ENCODE measurements at places on chromosomes 12 and 14. TPM values are rescaled to one million over a fixed set of nuclear protein-coding genes. Genes with fewer than 3 reads are reported as not detected.

The B3GNT4 gene
- 1.6 TPM for total RNA-seq

The SPIC gene
- not detected for total RNA-seq

The INSM2 gene
- not detected for total RNA-seq

The POTEG gene
- total RNA-seq: not detected

The SCNN1A gene
- 0.34 TPM for total RNA-seq

The KRT79 gene
- total RNA-seq: 0.27 TPM

The HCAR3 gene
- not detected for total RNA-seq

The PLXNC1 gene
- total RNA-seq: 0.42 TPM

- no peaks in the 10 kb centered on the region for H3K36me3 ChIP-seq
- no peak overlapping the region for H3K4me3 ChIP-seq
- H3K27ac ChIP-seq: no peak overlapping the region
- DNase-seq: no peak
- H3K27me3 ChIP-seq: no peaks in the 10 kb centered on the region
- peaks cover 10% of the 10 kb centered on the region for H3K4me1 ChIP-seq
Observed at GRCh38 chr12:4320497-4320852, 538 bp upstream of the TIGAR start.

DNA sequence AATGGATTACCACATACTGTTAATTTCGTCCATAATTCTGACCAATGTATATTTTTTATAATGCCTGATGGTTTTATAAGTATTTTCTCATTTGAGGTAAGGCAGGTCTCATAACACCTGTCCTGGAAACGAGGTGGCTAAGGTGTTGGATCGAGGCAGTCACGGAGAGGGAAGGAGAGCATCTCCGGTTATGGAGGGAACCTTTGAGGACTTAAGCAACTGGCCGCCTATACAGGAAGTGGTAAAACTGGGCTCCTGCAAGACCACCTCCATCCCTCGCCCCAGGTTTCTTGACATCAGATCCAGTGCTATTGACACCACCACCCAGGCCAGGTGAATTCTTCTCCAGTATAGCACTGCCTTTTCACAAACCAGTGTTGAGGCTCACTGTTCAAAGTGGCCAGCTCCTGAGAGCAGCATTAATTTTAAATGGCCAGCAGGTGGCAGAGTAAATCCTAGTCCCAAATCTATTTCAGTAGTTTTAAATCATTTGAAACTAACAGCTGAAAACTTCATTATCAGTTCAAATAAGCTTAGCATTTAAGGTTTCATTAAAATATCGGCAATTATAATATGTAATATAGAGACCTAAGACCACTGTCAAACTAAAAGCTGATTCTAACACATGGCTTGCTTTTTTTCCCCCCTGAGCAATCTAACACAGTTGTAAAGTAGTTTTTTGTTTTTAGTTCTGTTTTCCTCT, 100.8 kb downstream of the PPM1A start:
- no peaks in the 10 kb centered on the region for H3K27me3 ChIP-seq
- H3K4me3 ChIP-seq: no peak overlapping the region
- no peak overlapping the region for H3K27ac ChIP-seq
- no peaks in the 10 kb centered on the region for H3K36me3 ChIP-seq

GRCh38 chr12:57625261-57626032, 7.6 kb downstream of the B4GALNT1 start:
- H3K36me3 ChIP-seq: peaks cover 38% of the 10 kb centered on the region
- DNase-seq: no peak
- no peak overlapping the region for H3K4me3 ChIP-seq
- peaks cover 20% of the 10 kb centered on the region for H3K4me1 ChIP-seq
- H3K27ac ChIP-seq: no peak overlapping the region
- H3K27me3 ChIP-seq: no peaks in the 10 kb centered on the region

DNA sequence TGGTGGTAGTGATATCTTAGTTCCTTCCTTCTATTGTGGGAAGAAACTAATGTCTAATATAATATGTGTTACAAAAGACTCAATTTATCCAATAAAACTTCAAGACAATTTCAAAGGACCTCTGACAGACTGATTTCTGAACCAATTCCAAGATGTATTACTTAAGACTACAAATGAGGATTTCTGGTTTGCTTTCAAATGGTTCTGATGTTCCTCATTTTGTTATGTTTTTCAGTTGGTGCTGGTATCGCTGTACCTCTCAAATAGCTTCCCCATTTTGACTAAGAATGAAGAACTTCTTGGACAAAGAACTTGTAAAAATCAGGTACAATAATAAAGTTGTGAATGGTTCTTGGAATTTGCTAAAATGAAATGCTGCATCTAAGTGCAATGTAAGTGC, 19.4 kb upstream of the MBIP start:
- no peak overlapping the region for H3K4me3 ChIP-seq
- H3K27ac ChIP-seq: no peak overlapping the region
- no peak for DNase-seq
- H3K4me1 ChIP-seq: no peaks in the 10 kb centered on the region

DNA sequence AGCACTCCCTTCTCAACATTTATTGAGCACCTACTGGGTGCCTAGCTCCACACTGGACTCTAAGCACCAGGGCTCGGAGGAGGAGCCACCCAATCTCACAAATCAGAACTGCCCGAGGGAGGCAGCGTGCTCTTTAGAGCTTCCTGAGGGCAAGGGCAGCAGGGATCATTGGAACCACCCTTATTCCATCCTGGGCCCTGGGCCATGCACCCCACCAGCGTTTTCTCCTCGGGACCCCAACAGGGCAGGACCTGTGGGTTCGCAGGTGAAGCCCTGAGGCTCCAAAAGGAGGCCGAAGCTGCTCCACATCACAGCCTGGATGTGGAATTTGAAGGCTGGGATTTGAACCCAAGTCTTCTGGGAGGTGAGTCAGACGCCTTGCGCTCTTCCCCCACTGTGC, 15.4 kb downstream of the TMEM119 start:
- peaks cover 42% of the 10 kb centered on the region for H3K27me3 ChIP-seq
- DNase-seq: no peak
- no peak overlapping the region for H3K4me3 ChIP-seq
- no peak overlapping the region for H3K27ac ChIP-seq
- no peaks in the 10 kb centered on the region for H3K4me1 ChIP-seq
- no peaks in the 10 kb centered on the region for H3K36me3 ChIP-seq

GRCh38 chr12:89513544-89513943, 11.1 kb downstream of the GALNT4 start:
- no peak for DNase-seq
- no peaks in the 10 kb centered on the region for H3K36me3 ChIP-seq
- no peak overlapping the region for H3K27ac ChIP-seq
- H3K27me3 ChIP-seq: no peaks in the 10 kb centered on the region
- no peaks in the 10 kb centered on the region for H3K4me1 ChIP-seq
- H3K4me3 ChIP-seq: no peak overlapping the region

DNA sequence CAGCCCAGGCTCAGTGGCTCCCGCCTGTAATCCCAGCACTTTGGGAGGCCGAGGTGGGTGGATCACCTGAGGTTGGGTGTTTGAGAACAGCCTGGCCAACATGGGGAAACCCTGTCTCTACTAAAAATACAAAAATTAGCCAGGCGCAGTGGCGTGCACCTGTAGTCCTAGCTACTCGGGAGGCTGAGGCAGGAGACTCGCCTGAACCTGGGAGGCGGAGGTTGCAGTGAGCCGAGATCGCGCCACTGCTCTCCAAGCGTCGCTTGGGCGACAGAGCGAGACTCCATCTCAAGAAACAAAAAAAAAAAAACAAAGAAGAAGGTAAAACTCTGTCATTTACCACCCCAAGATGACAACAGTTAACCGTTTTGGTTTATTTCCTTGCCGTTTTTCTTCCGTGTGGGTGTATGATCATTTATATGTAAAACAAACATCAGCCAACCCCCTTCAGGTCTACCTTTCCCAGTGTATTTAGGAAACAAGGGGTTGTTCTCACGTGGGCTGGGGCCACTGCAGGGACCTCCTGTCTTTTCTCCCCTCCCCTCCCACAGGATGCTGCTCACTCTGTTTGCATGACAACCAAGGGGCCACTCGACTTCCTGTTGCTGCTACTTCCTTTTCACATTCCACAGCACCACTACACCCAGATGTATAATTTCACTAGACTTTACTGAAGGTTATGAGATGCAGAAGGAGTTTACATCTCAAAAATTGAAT, 13.6 kb downstream of the TTC9 start:
- DNase-seq: no peak
- H3K36me3 ChIP-seq: no peaks in the 10 kb centered on the region
- no peak overlapping the region for H3K4me3 ChIP-seq
- H3K27me3 ChIP-seq: no peaks in the 10 kb centered on the region

- H3K4me3 ChIP-seq: no peak overlapping the region
- H3K27ac ChIP-seq: no peak overlapping the region
- no peaks in the 10 kb centered on the region for H3K36me3 ChIP-seq
- no peaks in the 10 kb centered on the region for H3K27me3 ChIP-seq
Observed at GRCh38 chr12:119381471-119382235, 47.1 kb downstream of the CCDC60 start.

- no peaks in the 10 kb centered on the region for H3K27me3 ChIP-seq
- H3K4me3 ChIP-seq: no peak overlapping the region
- H3K36me3 ChIP-seq: no peaks in the 10 kb centered on the region
- no peaks in the 10 kb centered on the region for H3K4me1 ChIP-seq
Observed at GRCh38 chr14:98489115-98489514, 782.9 kb downstream of the BCL11B start.

DNA sequence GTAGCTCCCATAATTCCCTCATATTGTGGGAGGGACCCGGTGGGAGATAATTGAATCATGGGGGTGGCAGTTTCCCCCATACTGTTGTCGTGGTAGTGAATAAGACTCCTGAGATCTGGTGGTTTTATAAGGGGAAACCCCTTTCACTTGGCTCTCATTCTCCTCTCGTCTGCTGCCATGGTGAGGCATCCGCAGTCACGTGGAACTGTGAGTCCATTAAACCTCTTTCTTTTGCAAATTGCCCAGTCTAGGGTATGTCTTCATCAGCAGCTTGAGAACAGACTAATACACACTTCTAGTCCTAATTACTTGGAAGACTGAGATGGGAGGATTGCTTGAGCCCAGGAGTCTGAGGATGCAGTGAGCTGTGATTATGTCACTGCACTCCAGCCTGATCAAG, 64.4 kb downstream of the TMX1 start:
- no peak overlapping the region for H3K27ac ChIP-seq
- DNase-seq: no peak
- no peak overlapping the region for H3K4me3 ChIP-seq
- H3K36me3 ChIP-seq: no peaks in the 10 kb centered on the region
- no peaks in the 10 kb centered on the region for H3K4me1 ChIP-seq

- H3K36me3 ChIP-seq: no peaks in the 10 kb centered on the region
- peak; percentile 13 for DNase-seq
- peaks cover 42% of the 10 kb centered on the region for H3K27me3 ChIP-seq
- no peak overlapping the region for H3K4me3 ChIP-seq
Observed at GRCh38 chr12:103745962-103746361, 95.1 kb downstream of the NT5DC3 start.

DNA sequence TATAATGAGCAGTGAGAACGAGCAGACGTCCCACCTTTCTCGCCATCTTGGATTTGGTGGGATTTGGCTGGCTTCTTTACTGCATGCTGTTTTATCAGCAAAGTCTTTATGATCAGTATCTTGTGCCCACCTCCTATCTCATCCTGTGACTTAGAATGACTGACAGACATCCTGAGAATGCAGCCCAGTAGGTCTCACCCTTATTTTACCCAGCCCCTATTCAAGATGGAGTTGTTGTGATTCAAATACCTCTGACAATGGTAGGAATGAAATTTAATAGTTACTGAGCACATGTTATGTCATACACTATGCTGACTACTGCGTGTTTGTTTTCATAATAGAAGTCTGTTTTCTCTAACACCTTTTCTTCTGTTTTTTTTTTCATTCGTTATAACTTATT, 1.9 kb downstream of the TMTC3 start:
- no peak overlapping the region for H3K27ac ChIP-seq
- DNase-seq: no peak
- peaks cover 16% of the 10 kb centered on the region for H3K36me3 ChIP-seq
- no peaks in the 10 kb centered on the region for H3K27me3 ChIP-seq
- no peak overlapping the region for H3K4me3 ChIP-seq

DNA sequence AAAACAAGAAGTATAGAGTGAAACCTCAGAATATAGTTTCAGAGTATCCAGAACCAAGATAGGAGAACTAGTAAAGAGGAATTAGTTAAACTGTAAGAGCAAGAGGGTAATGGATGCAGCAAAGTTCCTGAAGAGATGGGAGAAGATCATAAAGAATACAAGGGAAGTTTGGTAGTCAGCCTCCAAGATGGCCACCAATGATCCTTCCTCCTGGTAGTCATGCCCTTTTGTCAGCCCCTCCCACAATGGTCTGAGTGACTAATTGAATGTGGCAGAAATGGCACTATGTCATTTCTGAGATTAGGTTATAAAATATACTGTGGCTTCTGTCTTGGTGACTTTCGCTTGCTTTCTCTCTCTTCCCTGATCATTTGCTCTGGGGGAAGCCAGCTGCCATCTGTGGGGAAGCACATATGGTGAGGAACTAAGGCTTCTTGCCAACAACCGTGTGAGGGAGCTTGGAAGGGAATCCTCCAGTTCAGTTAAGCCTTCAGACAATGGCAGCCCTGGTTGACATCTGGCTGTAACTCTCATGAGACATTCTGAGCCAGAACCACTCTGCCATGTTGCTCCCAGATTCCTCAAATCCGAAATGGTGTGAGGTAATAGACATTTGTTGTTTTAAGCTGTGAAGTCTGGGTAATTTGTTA, 55.3 kb upstream of the AMN1 start:
- H3K4me1 ChIP-seq: peaks cover 4% of the 10 kb centered on the region
- DNase-seq: no peak

DNA sequence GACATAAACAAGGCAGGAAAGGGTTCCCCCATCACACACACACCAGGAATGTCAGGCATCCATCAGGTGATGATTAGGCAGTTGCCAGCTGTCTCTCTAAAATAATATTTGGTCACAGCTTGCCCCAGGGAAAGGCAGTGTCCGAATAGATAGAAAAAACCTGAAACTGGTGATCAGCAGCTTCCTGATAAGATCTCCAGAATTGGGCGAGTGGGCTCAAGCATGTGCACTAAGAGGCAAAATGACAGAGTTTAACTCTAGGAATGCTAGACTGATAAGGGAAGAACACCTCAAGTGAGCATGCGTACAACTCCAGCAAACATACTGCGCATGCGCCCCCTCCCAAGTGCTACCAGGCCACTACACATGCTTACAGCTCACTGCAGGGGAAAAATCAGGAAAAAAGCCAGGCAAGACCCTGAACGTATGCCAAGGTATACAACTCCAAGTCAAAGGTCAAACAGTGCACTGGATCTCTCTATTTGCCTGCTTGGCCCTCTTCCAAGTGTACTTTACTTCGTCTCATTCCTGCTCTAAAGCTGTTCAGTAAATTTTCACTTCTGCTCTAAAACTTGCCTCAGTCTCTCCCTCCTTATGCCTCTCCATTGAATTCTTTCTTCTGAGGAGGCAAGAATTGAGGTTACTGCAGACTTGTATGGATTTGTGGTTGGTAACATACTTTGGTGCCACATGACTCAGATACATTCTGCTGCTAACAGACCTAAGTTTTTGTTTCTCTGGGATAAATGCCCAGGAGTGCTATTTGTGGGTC, 73.5 kb upstream of the VASH1 start:
- no peak for DNase-seq
- no peaks in the 10 kb centered on the region for H3K36me3 ChIP-seq
- peaks cover 19% of the 10 kb centered on the region for H3K27me3 ChIP-seq
- H3K27ac ChIP-seq: no peak overlapping the region

GRCh38 chr12:94112121-94112520, 36.3 kb upstream of the PLXNC1 start:
- no peaks in the 10 kb centered on the region for H3K27me3 ChIP-seq
- H3K36me3 ChIP-seq: no peaks in the 10 kb centered on the region
- H3K4me3 ChIP-seq: no peak overlapping the region
- no peaks in the 10 kb centered on the region for H3K4me1 ChIP-seq
- no peak for DNase-seq

All from K562 (cell line).